ENCODE measurements at places on chromosomes 4 and X.

DNA sequence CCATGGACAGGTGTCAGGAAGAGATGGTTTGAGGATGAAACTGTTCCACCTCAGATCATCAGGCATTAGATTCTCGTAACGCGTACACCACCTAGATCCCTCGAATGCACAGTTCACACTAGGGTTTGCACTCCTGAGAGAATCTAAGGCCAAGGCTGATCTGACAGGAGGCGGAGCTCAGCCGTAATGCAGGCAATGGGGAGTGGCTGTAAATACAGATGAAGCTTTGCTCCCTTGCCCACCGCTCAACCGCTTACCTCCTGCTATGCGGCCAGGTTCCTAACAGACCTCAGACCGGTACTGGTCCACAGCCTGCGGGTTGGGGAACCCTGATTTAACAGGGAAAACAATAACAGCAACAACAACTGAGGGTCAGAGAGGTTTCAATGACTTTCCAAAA lies 2.0 kb upstream of the TEC start:
- DNase-seq, result no peak

DNA sequence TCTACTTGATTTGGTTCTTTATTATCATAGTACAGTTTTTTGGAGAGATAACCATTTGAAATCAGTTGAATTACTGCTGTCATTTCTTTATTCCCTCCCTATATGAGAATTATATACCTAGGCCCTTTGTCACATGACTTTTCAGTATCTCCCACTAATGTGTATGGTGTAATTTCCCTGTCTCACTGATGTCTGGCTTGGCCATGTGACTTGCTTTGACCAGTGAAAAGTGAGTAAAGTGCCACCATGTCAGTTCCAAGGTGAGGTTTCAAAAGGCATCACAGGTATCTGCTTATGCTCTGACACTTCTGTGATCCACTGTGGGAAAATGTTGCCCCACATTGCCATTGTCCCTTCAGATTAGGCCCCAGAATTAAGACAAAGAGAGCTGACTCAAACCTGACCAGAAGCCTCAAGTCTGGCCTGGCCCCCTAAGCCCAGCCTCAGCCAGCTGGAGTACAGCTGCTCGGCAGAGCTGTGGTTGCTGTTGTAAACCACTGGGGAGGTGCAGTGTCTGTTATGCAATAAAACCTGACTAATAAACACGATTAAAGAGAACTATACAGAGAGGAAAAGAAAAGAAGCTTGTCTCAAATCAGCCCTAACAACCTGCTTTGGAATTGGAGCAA lies 27.5 kb downstream of the SETD7 start:
- peak; percentile 4 for DNase-seq

- no peak for DNase-seq
These were observed 8.9 kb downstream of the SNX25 start for GRCh38 chr4:185218312-185218711.

- DNase-seq, result no peak
These were observed 1.8 kb downstream of the FLNA start for GRCh38 chrX:154372612-154373022.

GRCh38 chrX:154734061-154734781 lies 16.7 kb downstream of the GAB3 start:
- DNase-seq, result peak; percentile 32

- no peak for DNase-seq
These were observed 831.0 kb downstream of the C4orf33 start for GRCh38 chr4:129926936-129927335.

- DNase-seq, result no peak
These were observed 45.3 kb downstream of the RPGR start for GRCh38 chrX:38282049-38282448.

- DNase-seq, result no peak
These were observed 552 bp downstream of the PIM2 start for GRCh38 chrX:48918301-48918642.

DNA sequence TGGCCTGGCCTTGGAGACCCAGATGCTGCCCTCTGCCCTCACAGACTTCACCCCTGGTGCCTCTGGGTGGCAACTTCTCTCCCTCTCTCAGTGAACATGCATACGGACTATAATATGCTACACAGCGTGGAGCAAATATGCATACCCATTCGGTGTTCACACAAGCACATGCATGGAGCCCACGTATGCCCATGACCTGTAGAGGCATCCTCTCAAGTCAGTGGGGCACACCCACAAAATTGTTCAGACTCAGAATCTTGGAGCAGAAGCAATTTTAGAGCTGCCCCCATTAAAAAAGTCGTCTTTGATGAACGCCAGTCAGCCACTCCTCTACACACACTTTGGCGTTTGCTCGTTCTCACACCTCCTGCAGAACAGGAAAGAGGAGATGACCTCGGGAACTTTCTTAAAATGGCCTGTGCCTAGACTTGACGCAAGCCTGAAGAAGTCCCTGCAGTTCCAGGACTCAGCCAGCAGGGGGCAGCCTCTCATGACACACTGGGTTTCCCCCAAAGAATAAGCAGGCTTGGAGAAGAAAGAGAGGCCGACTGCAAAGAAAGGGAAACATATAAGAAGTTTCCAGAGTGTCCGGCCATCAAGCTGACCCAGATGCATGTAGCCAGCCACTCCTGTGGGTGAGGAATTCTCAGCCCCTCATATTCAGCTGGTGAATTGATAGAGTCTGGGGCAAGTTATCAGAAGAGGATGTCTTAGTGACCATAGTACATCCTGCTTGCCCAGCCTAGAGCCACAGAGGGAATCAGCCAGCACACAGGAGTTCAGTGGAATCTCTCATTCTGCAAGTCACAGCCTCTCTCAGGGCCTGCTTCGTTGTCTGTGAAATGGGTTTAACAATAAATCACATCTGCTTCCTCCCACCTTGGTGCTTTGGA lies 17.3 kb downstream of the APLN start:
- DNase-seq, result no peak

- no peak for DNase-seq
These were observed 13.6 kb upstream of the CXCL2 start for GRCh38 chr4:74112399-74113105.

DNA sequence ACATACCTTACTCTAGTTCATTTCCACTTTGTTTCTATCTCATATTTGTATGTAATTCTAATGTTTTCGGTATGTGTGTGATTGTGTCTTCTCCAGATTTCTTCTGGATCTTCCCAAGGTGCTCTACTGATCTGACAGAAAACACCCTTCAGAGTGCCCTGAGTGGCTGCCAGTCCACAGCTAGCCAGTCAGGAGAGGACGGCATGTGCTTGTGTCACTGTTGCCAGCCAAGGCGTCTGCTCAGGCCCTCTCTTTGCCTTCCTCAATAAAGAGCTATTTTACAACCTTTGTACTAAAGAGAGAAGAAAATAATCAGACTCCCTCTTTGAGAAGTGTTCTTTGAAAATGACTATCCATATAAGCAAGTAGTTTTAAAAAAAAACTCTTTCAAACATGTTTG lies 29.0 kb downstream of the CD99L2 start:
- no peak for DNase-seq

GRCh38 chrX:638482-639131 lies 8.0 kb downstream of the SHOX start:
- no peak for DNase-seq

DNA sequence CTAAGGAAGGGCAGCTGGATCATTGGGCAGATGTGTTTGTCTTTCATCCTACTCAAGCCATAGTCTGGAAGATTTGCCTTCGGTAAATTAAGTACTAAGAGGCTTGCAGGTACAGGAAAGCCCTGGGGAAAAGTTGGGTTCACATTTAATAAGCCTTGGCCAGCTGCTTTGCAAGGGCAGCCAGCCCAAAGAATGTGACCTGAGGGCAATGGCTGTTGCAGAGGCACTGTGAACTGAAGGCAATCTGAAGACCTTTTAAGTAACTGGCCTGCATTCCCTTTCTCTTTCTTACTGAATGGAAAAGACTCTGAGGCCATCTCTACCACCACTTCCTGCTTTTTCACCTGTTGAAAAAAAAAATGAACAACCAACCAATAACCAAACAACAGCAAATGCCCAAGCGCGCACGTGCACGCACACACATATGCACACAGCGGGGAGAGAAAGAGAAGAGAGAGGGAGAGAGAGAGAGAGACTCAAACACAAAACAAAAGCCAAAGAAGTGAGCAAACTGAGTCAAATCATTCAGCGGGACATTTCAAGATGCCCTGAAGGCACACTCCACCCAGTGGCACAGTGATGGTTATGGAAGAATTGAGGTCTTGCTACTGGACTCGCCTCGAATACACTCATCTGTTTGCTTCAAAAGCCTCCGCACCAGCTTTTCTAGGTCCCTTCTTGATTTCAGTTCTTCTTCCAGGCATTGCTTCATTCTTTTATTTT lies 19.6 kb downstream of the CD40LG start:
- no peak for DNase-seq

DNA sequence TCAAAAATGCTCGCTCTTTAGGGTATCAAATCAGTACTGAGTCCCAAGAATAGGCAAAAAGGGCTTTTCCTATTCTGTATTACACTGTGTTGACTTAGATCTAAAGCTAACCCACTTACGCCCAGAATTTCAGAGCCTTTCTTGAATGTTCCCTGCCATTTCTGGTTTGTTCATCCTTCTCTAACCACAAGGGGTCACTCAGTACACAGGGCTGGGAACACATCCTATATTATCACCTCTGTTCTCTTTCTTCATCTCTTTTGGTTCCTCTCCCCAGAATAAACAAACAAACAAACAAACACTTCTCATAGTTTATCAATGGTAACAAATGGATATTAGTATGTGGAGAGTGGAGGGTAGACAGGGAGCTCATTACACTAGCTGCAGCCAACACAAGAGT lies 25.5 kb upstream of the MORC4 start:
- DNase-seq, result no peak

- DNase-seq, result no peak
These were observed 11.9 kb upstream of the MAOA start for GRCh38 chrX:43644124-43644701.

GRCh38 chr4:76488455-76488854 lies 53.4 kb downstream of the SHROOM3 start:
- DNase-seq, result no peak

DNA sequence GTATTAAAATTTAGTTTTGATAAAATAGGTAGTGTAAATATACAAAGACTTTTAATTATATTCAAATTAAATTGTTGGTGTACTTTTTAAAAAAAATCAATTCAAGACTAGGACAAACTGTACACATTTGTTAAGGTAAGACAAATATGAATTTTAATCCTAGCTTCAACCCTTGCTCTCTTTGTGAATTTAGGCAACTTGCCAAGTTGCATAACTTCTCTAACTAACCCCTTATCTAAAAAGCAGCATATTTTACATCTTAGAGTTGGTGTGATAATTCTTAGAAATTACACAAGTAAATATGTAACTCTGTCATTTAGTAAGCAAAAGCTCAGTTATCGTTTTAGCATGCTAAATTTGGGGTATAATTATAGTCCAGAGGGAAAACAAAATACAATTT lies 78.1 kb upstream of the FSTL5 start:
- no peak for DNase-seq

- DNase-seq, result no peak
These were observed 2429.7 kb downstream of the PCDH7 start for GRCh38 chr4:33149658-33150524.

GRCh38 chrX:56402207-56402606 lies 161.2 kb upstream of the UBQLN2 start:
- no peak for DNase-seq

DNA sequence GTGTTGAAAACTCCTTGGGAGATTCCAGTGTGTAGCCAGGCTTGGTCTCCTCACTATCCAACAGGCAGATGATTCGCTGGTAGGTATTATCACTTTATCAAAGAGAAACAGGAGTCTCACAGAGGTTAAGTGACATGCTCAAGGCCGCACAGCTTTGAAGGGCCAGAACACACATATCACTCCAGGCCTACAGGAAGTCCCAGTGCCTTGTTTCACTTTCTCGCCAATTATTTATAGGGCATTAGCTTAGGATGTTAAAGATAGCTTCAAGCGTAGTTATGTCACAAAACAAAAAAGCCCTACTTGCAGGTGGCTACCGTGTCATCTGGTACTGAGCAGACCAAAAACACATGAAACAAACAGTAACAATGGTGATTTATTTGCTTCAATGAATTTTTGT lies 13.2 kb downstream of the ATP8A1 start:
- no peak for DNase-seq

GRCh38 chr4:37812713-37813112 lies 13.8 kb upstream of the PGM2 start:
- DNase-seq, result no peak

- no peak for DNase-seq
These were observed 135.3 kb upstream of the MID1 start for GRCh38 chrX:10755439-10756334.

- no peak for DNase-seq
These were observed 33.1 kb downstream of the LHFPL1 start for GRCh38 chrX:112646651-112647050.
